MG63 (cell line): ENCODE measurements at places on chromosomes 7 and 10. TPM values are rescaled to one million over a fixed set of nuclear protein-coding genes. Genes with fewer than 3 reads are reported as not detected.

Gene GRM8
- total RNA-seq = not detected in 2 replicates

Gene LRMDA
- total RNA-seq = 1.3 TPM in 1 of 2 replicates, not detected in the other

Gene CHST12
- 6.2 and 25.5 TPM in 2 replicates for total RNA-seq

Gene SLC18A3
- total RNA-seq = not detected in 2 replicates

Gene FAM13C
- total RNA-seq = 0.16 TPM in 1 of 2 replicates, not detected in the other

Gene NPC1L1
- total RNA-seq = 0.07 TPM in 1 of 2 replicates, not detected in the other

Gene AIMP2
- 88.9 and 121 TPM in 2 replicates for total RNA-seq

Gene PDLIM1
- total RNA-seq = 3.5 and 6.2 TPM in 2 replicates
